ENCODE measurements at places on chromosomes 1 and 21.

GRCh38 chr1:11657654-11658053 is 3.0 kb downstream of the FBXO44 start:
- no peak for DNase-seq

DNA sequence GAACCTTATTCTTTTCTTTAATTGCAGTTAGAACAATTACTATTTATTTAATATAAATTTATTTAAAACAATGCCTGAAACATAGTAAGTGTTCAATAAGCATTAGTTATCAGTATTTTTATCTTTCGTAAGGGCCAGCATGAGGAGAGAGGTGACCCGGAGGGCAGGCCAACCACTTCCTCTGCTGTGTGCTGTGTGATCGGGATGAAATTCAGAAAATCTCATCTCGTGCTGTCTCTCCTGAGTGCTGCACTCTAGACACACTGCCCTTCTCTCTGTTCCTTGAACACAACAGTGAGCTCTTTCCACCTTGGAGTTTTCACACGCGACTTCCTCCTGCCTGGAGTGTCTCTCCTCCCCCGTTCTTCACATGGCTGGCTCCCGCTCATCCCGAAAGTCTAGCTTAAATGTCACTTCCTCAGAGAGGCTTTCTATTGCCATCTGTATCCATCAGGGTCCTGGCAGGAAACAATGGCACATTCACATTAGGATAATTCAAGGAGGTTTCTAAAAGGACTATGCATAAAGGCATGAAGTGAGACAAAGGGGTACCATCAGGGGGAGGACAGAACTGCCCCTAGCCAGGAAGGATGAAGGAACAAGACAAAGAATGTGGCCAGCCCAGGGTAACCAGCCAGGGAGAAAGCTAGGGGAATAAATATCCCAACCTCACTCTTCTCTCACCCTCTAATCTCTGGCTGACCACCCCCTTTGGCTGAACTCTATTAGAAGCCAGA is 142.6 kb upstream of the GJB5 start:
- DNase-seq, result no peak

DNA sequence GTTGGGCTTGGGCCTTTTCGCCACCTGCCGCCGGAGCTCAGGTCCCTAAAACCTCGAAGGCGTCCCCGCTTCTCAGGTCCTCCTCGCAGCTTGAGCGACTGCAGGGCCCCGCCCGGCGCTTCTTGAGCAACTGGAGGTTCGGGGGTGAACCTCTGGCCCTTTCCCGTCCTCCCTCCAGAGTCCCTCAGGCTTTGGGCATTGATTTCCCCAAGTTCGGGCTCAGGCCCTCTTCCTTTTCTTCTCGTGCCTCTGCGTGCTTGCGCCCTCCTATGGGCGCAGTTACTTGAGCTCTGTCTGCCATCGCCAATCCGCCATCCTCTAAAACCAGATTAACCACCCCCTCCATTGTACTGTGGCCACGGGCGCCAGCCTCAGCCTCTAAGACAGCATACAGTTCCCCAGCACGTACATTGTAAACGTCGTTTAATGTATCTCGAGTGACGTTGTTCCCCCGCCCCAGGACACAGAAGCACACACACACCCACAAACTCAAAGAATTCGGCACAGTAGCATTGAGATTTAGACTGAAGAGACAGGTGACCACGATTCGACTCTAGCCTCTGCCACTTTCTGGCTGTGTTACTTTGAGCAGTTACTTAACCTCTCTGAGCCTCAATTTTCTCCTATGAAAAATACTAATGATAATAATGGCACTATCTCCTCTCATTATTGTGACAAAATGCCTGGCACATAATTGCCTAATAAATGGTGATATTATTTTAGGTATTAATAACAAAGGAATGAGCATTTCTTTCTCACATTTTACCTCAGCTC is 22.6 kb downstream of the BTG2 start:
- DNase-seq, result peak; percentile 87

- no peak for DNase-seq
Measured at GRCh38 chr1:69246710-69247109, 321.0 kb upstream of the LRRC7 start.

DNA sequence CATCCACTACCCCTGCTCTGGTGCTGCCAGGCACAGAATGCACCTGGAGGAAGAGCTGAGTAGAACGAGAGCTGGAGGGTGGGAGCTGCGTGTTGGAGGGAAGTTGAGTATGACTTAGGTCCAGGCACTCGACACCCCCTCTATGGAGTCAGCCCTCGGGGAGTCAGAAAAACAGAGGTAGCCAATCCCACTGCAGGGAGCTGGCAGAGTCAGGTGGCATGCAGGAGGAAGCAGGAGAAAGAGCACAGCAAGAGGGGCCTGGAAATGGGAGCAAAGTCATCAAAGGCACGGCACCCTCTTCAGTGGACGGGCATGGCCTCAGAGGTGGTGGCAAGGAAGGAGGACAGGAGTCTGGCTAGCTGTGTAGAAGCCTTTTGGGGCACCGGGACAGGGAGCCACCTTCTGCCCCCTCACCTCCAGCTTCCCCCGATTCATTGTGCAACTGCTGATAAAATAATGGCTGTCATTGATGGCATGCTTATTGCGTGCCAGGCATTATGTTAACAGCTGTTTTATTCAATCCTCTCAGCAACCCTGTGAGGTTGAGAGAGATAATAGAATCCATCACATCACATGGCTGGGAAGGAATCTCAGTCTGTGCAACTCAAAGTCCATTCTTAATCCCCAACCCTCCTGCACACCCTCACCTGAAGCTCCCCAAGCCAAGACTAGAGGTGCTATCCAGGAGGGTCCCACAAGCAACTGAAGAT is 42.0 kb downstream of the C1orf198 start:
- DNase-seq, result no peak

- no peak for DNase-seq
Measured at GRCh38 chr21:45306453-45306831, 18.7 kb upstream of the POFUT2 start.

DNA sequence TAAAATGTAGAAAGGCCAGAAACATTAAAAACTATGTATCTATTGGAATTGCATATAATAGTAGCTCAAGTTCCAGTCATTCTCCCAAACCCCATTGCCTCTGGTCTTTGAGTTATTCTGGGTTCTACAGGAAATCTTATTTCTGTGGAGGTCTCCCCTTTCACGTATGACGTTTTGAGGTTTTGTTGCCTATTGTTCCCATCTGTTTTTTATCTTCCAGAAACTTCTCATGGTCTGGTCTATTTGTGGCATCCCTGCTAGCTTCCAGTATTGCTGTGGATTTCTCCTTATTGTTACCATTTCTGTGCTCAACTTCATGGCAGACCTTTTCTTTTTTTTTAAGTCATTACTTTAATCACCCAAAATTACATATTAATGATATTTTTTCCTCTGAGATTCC is 43.3 kb downstream of the DTL start:
- no peak for DNase-seq

GRCh38 chr1:150985179-150985825 is 3.2 kb downstream of the ANXA9 start:
- DNase-seq, result no peak

GRCh38 chr1:210340311-210340710 is 11.6 kb downstream of the HHAT start:
- DNase-seq, result no peak

GRCh38 chr1:199109160-199109559 is 470.3 kb downstream of the PTPRC start:
- no peak for DNase-seq

DNA sequence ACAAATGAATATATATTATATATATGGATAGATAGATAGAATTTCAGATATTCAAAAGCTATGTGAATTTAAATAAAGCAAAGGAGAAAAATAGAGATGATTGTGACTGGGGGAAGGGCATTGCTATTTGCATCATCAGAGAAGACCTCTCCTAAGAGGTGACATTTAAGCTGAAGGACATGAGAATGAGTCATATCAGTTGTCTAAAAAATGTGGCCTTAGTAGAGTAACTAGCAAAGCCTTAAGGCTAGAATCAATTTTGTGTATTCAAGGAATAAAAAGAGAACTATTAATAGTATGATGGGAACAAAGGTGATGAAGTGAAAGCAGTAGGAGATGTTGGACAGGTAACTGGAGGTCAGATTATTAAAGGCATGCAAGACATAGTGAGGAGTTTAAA is 34.8 kb upstream of the SLC35F3 start:
- no peak for DNase-seq

- DNase-seq, result no peak
Measured at GRCh38 chr1:165629848-165630628, 996 bp upstream of the MGST3 start.

DNA sequence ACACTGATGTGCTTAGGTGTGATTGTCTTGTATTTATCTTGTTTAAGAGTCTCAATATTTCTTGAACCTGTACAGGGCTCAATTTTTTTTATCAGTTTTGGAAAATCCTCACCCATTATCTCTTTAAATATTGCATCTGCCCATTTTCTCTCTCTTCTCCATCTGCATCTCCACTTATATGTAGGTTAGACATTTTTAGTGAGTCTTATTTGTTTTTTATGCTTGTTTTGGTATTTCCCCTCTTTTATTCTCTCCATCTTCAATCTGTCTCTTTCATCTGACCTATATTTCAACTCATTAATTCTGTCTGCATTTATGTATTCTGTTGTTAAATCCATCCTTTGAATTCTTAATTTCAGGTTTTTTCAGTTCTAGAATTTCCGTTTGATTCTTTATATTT is 32.9 kb upstream of the SHCBP1L start:
- DNase-seq, result no peak

DNA sequence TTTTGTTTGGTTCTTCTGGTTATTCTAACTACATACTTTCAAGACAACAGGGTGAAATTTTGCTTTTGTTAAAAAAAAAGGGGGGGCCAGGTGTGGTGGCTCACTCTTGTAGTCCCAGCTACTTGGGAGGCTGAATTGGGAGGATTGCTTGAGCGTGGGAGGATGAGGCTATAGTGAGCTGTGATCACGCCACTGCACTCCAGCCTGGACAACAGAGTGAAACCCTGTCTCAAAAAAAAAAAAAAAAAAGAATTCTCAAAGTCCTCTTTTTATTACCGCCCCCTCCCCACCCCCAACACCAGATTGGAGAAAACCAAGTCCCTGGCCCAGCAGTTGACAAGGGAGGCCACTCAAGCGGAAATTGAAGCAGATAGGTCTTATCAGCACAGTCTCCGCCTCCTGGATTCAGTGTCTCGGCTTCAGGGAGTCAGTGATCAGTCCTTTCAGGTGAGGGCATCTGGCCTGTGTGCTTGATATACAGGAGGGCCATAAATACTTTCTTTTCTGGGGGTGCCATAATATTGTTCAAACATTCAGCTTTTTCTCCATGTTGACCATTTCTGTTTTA is 50.2 kb downstream of the LAMC2 start:
- no peak for DNase-seq

- DNase-seq, result no peak
Measured at GRCh38 chr1:41564741-41565475, 80.4 kb upstream of the EDN2 start.

GRCh38 chr1:116414364-116414763 is 41.3 kb downstream of the ATP1A1 start:
- DNase-seq, result no peak

DNA sequence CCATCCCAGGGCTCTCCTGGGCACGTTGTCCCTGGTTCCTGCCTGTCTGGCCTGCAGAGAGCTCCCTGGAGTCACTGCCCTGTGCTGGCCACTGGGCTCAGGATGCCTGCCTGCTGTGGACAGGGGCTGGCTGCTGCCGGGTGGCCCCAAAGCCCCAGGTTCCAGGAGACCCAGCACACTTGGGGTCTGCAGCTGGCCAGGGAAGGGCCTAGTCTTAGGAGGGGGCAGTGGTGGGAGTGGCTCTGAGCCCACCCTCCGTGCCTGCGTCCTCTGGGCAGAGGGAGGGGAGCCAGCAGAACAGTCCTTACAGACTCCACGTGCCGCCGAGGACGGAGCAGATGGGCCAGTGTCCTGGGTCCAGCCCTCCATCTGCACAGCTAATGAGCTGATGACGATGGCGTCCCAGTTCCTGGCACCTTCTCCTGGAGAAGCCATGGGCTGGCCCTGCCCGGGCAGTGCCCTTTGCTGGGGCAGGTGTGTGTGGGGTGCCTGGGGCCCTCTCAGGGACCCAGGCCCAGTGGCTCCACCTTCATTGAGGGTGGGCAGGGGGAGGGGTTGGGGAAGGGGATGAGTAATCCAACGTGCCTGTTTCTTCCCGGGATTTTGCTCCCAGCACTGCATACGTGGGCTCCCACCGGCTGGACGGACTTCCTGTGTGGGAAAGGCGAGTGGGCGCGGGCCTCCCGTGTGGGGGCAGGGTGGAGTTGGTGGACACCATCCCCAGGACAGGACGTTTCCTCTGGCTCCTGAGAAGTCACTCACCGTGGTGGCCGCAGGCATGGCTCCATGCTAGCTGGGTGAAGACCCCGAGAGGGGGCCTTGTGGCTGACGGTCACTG is 6.8 kb upstream of the PLCH2 start:
- no peak for DNase-seq

GRCh38 chr1:145898756-145899155 is 11.1 kb downstream of the ITGA10 start:
- DNase-seq, result no peak

GRCh38 chr1:206796981-206797402 is 24.7 kb upstream of the IL10 start:
- no peak for DNase-seq

DNA sequence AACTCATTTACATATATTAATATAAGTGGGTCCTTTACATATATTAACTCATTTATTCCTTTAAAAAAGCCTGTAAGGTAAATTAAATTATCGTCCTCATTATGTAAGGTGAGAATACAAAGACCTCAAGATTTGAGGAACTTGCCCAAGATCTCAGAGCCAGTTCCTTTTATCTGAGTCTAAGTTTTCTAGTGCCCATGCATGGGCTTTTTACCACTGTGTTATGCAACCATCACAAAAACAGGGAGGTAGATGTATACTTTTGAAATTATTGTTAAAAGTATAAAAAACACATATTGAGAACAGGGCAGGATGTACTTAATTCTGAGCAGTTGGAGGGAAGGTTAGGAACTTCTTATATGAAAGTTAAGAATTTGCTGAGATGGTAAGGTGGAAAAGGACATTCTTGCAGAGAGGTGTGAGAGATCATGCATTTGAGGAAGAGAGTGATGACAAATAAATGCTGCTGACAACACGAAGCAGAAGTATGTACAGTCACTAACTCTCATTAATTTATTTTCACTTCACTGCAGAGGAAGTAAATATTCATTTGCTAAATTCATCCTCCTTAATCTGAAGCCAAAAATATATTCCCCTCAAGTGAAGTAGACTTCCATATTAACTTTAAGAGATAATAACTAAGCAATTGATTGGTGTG is 28.9 kb upstream of the LYPLAL1 start:
- DNase-seq, result no peak

DNA sequence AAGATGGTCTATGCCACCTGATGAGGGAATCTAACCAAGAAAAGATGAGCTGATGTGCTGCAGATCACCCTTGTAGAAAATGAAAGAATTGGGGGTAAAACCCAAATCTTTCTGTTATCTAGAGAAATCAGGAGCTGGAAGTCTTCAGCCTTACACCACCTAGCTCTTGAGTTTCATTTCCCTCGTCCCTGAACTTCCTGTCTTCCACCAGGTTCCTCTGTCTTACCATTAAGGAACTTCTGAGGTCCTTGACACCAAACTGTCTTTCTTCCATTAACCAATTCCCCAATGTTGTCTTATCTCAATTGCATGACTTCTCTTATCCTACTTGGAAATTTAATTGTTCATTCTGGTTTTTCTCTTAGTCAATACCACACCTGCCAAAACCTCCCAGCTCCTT is 31.5 kb downstream of the LPAR3 start:
- no peak for DNase-seq

All from CD4-positive, alpha-beta T cell treated with Interleukin-21 for 1 hour (primary cell).